ENCODE measurements at places on chromosomes 6 and 20.

- no peak for DNase-seq
These were observed 725 bp upstream of the ISM1 start for GRCh38 chr20:13220194-13220903.

DNA sequence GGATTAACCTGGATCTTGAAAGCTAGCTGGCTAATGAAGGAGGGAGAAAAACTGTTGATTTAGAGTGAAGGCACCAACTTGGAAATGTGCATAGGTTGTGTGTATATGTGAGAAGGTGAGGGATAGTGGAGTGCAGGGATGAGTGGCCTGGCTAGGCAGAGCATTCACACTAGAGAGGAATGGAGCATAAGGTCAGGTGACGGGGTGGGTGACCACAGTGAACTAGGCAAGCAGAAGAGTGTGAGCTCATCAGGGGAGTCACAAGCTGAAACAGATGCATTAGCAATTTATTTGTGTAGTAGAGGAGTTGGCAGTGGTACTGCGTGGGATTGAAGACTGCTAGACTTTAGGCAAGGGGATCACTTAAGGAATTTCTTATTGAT lies 10.5 kb downstream of the ANKRD66 start:
- no peak for DNase-seq

DNA sequence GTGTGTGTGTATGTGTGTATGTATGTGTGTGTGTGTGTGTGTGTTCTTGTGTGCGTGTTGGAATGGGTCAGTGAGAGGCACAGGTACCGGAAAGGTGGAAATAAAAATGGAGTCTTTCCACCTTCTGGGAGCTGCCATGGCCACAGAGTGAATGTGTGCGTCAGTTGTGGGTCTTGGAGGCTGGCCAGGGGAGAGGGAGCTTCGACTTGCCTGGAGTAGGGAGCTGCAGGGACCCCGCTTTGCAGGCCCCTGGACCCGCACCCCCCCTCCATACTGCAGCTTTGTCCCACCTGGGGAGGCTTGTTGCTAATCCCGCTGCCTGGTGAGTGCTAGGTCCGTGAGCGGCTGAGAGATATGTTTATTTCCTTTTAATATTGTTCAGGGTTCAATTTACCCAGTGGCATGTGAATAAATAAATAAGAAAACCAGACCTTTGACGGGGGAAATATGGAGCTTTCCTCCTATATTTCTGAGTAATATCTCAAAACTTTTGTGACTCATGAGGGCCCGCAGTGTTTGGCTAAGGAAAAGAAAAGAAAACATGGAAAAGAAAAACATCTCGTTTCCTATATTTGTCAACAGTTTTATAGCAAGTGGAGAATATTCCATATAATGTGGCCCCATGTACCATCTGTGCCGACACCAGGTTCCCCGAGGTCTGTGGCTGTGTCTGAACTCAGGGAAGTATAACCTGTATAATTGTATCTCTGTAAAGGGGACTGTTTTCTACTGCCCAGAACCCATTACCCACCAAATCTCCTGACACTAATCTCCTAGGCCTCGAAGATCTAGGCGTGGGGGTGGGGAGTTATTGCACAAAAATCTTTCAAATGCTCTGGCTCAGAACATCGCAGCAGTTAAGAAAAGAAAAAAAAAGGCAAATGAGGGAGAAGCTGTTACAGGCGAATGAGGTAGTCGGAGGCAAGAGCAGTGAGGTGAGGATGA lies 24.6 kb upstream of the CCDC167 start:
- DNase-seq, result peak; percentile 21

DNA sequence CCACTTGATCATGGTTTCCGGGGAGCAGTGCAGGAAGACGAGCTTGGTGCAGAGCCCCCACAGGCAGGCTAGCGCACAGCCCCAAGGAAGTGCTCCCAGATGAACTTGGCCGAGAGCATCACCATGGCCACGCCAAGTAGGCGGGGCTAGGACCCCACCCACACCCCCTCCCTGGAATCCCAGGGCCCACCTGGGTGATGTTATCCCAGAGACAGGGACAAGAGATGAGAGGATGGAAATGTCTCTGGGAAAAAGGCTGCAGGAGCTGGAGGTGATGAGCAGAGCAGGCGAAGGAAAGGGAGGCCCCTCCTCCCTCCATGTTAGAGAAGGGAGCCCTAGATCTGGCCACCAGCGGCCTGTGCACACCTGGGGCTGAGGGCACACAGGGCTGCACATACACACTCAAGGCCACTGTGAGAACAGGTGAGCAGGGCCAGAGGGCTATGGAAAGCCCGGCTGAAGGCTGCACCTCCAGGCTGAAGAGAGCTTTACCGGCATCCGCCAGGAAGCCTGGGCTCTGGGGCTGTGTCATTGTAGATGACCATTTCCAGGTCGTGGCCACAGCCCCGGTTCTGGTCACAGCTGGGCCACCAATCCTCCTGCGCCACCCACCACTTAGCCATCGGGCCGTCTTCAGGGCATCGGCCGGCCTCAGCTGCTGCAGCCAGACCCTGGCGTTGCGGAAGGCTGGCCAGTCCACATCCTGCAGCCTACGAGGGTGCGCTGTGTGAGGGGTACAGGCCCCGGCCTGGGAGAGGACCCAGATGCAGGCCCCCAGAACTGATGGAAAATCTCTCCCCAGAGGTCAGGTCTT lies 24.9 kb downstream of the NPEPL1 start:
- DNase-seq, result no peak

All from NCI-H446 (cell line).